Astrocyte of the spinal cord (primary cell): ENCODE measurements at places on chromosomes 5 and 9.

DNA sequence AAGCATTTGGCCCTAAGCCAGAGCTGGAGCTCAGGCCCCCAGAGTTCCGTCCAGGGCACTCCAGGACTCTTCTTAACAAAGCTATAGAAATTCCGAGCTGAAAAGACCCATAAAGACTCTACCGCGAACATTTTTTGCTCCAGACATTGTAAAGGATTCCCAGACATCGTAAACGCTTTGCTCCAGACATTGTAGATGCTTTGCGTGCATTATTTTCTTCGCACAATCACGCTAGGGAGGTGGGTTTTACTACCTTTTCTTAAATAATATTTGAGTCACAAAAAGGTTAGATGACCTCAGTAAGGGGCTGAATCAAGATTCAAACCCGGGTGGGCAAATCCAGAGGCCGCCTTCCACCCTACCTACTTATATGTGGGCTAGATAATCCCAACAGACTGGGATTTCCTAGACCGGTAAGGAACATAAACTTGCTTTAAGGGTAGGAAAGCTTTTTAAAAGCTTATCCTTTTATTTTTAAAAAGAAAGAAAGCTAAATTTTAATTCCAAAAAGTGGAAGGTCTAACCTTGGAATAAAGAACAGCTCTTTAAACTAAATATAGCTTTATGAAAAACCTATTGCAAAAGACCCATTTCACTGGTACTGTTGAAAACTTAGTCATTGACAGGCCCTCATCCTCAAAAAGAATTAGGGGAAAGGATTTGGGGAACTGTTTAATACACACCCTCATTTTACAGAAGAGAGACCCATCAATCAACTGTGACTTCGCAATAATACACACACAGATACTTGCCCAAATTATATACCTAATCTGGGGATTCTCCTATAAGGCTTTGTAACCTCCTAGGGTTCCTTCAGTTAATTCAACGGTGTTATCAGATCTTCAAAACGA lies 822 bp upstream of the TNIP1 start:
- no peak for DNase-seq

GRCh38 chr9:108083160-108083750 lies 593.7 kb upstream of the KLF4 start:
- no peak for DNase-seq

- DNase-seq = no peak
Measured at GRCh38 chr9:111890334-111890733, 6.3 kb upstream of the UGCG start.

DNA sequence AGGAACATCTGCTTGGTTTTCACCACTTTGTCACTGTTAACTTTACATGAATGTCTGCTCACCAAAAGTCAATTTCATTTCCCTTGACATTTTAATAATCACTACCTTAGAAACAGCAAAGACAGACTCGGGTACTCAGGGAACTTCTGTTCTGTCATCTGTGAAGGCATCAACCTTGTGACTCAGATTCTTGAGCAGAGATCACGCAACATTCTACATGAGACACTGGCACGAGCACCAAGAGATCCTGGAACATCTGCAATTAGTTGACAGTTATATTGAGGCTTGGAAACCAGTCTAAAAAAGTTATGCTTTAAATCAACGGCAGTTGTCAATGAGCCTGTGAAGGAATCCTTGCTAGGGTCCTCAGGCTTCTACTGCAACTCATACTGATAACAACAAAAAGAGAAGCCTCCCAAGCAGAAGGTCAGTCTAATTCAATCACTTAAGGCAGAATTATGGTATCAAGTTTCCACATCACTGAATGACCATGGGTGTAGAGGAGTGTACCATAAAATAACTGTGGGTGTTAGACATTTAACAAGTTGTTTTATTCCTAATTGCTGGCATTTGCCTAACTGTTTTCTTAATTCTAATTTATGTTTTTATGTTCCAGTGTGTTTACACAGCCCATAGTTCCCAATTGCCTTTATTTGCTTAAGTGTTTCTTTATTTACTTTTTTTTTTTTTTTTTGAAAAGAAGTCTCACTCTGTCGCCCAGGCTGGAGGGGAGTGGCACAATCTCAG lies 3.3 kb upstream of the PBX3 start:
- DNase-seq = no peak

DNA sequence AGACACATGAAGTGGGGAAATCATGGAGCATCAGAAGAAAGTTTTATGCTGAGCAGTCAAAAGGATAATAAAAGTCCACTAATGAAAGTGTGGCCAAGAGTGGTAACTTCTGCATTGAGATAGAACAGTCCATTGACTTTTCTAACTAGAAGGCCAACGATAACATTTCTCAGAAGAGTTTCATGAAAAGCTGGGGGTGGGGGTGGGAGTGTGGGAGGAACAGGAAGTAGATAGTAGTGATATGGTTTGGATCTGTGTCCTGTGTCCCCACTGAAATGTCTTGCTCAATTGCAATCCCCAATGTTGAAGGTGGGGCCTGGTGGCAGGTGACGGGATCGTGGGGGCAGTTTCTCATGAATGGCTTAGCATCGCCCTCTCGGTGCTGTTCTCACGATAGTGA lies 36.2 kb upstream of the SNAPC3 start:
- DNase-seq = no peak

DNA sequence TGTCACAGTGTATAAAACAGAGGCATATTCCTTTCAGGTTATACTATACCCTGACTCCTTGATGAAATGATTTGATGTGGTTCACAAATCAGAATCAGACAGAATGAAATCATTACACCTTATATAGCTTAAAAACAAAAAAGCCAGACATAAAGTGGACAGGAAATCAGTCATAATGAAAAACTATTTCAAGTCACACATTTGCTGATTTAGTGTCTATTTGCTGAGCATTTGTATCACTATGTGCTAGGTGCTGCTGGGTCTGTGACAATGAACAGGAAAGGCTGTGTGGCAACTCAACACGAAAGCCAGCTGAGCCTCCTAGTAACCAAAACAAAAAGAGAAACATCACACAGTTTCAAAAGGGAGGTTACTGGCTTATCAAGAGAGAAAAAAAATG lies 194.0 kb downstream of the EFNA5 start:
- no peak for DNase-seq

DNA sequence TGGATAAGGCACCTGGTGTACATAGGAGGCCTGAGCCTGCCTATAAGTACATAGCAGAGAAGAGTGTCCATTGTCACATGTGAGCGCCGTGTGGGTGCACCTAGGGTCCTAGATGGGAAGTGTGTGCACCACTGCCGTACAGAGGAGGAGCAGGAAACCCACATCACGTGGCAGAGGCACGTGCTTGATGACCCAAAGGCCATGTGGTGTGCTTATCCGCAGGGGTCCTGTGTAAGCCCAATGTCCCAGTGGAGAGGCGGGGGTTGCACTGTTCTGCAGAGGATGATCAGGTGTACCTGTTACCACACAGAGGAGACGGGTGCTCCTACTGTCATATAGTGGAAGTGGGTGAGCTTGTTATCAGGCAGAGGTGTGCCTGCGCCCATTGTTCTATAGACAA lies 354.1 kb upstream of the IRX2 start:
- no peak for DNase-seq

GRCh38 chr9:79889369-79889768 lies 317.6 kb downstream of the TLE4 start:
- DNase-seq = no peak

GRCh38 chr9:127585161-127585819 lies 26.8 kb upstream of the STXBP1 start:
- DNase-seq = no peak

DNA sequence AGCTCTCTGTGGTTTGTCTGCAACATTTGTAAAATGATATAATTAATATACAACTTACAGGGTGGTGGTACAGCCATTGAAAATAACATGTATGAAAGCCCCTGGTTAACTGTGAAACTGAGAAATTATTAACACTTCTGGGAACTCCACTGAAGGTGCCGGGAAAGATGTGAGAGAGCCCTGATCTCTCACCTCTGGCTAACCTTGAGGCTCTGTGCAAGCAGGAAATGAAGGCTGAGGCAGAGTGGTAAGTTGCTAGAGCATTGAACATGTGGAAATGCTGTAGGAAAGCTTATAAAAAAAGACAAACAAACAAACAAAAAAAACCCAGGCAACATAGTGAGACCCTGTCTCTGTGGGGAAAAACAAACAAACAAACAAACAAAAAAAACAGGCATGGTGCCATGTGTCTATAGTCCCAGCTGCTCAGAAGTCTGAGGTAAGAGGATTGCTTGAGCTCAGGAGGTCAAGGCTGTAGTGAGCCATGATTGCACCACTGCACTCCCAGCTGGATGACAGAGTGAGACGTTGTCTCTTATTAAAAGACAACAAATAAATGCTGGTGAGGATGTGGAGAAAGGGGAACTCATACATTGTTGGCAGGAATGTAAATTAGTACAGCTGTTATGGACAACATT lies 7.5 kb downstream of the CATSPER3 start:
- no peak for DNase-seq

GRCh38 chr9:69324549-69325401 lies at the start of gene ENTREP1:
TSS of gene ENTREP1 (plus strand) at chr9:69325215. CDS start at chr9:69325310, 95 bp downstream.
- DNase-seq = peak; percentile 18

DNA sequence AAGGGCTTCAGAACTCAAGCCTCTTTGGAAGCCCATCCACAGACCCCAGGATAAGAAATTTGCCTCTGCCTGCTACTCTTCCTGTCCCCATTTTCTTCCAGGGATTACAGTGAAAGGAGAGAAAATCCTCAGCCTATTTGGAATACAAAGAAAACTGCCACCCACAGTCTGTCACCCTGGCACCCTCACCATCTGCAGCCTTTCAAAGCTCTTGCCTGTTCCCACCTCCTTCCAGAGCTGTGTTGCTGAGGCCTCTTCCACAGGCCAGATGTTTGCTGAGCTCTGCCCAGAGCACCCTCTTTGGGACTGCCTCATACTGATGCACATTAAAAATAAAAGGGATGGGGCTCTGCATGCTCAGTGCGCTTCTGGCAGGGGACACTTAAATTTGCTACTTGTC lies 35.9 kb upstream of the TAF1L start:
- no peak for DNase-seq

- peak; percentile 75 for DNase-seq
Measured at GRCh38 chr5:142866563-142867275, 96.5 kb downstream of the ARHGAP26 start.

DNA sequence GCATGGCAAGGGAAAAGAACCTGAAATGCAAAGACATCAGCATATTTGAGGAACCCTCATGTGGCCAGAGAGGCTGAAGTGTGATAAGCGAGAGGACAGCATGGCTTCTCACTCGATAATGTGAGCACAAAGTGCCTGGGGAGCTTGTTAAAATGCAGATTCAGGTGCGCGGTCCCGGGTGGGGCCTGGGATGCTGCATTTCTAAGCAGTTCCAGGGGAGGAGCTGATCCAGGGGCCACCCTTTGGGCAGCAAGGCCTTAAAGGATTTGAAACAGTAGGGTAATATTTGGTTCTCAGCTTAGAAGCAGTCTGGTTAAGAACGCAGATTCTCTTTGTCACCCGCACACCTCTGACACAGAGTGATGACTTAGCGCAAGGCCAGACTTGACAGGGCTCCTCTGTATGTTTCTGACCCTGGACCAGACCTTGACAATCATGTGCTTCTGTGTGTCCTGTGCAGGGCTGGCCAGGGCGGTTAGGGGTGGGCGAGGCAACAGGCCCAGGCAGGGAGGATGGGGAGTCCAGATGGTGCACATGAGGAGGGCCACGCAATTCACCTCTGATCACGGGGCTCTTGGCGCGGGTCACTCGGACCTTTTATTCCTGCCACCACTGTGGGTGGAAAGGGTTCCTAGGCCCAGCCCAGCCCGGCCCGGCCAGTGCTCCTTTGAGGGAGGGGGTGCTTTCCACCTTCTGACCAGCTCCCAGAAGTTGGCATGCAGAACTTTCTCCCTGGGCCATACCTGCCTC lies 62.8 kb upstream of the TBC1D2 start:
- DNase-seq = no peak

DNA sequence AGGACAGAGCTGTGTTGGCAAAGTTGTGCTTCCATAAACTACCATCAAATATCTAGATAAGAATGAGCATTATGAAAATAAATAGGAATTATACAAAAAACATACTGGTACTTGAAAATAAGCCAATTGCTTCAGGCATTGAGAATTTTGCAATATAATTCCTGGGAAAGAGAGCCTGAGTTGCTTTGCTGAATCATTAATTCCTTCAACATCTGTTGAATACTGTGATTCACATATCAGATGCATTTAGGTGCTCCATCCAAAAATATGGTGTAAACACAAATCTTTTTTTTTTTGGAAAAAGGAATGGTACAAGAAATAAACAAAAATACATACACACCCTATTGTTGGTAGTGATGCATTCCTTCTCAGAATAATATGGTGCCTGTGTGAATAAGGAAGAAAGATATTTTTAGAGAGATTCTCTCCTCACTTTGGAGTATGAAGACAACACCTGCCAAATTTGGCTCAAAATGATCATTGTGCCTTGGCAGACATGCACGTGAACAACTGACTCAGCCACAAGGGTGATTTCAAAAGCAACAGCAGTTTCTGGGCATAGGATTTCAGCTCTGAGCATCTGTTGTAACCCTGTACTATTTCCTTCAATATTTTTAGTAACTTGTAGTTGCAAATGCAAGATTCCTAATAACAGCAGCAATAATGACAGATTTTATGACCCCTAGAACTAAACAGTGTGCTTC lies 96.7 kb downstream of the CAVIN4 start:
- no peak for DNase-seq

DNA sequence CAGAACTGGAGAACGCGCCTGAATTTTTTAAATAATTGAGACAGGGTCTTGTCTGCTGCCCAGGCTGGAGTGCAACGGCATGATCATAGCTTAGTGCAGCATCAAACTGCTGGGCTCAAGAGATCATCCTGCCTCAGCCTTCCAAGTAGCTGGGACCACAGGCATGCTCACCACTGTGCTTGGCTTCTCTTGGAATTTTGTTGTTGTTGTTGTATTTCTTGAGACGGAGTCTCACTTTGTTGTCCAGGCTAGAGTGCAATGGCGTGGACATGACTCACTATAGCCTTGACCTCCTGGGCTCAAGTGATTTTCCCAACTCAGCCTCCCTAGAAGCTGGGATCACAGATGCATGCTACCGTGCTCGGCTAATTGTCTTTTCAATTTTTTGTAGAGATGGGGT lies 58.4 kb upstream of the DAB2IP start:
- DNase-seq = no peak

GRCh38 chr5:82403026-82403425 lies 124.9 kb upstream of the RPS23 start:
- DNase-seq = no peak

DNA sequence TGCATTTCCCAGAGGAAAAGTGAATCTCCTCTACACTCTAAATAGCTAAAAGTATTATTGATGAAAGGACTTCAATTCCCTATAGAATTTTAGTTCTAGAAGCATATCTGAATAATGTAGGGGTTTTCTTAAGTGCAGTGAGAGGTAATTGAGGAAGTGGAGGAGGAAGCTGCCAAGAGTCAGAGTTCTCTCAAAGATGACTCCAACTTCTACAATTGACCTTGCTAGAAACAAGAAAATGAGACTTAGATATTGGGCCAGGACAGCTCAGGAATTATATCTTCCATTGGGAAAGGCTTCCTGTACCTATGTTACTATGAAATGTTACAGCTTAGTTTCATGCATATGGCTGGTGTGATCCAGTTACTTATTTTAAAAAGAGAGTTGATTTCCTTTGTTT lies 10.4 kb upstream of the F2R start:
- no peak for DNase-seq
